ENCODE measurements at places on chromosomes 7 and 10.

GRCh38 chr10:24201503-24202180 is 7.3 kb upstream of the KIAA1217 start:
- no peak for DNase-seq

- no peak for DNase-seq
Observed at GRCh38 chr10:9900751-9901150, 1116.9 kb upstream of the CELF2 start.

- no peak for DNase-seq
Observed at GRCh38 chr10:52208365-52208764, 105.7 kb upstream of the DKK1 start.

- no peak for DNase-seq
Observed at GRCh38 chr7:144824360-144824759, 11.5 kb downstream of the TPK1 start.

DNA sequence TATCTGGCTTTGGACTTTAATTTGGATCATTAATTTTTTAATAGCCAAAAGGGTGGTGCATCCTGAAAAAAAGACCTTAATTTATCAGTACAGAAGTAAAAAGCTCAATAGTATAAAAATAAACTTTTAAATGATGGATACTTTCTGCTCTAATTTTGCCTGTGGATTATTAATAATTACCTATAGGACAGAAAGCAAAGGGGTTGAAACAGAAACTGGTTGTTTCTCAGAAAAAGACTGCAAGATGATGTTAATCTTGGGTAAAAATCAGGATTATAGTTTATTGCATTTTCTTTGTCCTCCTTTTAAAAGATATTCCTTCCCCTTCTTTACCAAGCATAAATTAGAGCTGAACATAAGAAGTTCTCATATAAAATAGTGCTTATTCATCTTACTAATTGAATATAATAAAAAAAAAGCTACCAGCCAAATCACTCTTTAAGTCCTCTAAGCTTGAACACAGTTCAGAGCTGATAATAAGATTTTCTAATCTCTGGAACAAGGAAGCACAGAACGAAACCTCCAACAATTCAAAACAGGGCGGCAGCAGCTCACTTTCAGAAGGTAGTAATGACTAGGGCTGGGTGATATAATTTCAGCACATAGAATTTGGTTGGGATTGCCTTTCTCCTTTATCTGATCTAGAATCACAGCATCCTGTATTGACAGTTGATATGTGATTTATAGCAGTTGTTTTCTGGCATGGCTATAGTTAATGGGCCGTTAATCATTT is 8.1 kb upstream of the GPR85 start:
- no peak for DNase-seq

DNA sequence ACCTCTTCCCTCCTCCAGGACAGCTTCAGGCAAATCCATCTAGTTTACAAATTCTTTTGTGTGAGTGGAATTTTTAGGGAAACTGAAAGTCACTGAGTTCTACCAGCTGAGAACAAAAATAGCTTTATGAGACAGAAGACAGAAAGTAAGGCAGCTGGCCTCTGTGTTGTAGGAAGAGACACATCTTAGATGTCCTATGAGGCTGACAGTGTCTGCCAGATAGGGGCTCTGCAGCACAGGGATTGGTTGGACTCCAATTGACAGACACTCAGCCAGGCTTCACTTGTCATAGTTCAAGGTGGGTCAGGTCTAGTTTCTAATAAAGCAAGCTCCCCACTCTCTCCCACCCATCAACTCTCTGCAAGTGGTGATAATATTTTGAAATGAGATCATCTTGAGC is 574.9 kb downstream of the CCSER2 start:
- no peak for DNase-seq

DNA sequence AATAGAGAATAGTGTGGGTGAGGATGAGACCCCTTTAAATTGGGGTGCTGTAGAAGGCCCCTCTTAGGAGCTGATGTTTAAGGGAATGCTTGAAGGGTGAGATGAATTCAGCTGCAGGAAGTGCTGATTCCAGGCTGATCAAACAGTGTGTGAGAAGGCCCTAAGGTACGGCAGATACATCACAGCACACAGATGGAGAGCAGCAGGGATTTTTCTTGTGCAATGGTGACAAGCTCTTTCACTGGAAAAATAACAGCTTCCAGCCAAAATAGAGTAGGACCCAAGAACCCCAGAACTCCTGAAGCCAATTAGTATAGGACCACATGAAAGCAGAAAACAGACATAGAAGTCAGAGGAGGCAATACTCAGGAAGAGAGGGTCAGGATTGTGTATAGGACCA is 296.9 kb downstream of the ADRA2A start:
- DNase-seq, result no peak

DNA sequence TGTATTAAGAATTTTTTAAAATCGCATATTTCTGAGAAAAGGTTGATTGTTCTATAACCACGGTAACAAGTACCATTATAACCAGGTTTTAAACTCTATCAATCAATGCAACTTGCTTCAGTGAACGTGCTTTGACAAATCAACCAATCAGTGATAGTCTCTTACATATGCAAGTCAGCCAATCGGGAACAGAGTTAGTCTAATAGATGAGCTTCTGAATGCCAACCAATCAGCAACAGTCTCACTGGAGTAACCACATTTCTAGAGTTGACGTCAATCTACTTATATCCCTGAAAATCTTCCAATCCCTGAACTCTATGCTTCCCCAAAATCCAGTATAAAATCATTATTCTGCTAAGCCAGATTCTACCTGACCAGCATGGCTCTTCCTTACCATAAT is 44.7 kb upstream of the TRUB1 start:
- no peak for DNase-seq

DNA sequence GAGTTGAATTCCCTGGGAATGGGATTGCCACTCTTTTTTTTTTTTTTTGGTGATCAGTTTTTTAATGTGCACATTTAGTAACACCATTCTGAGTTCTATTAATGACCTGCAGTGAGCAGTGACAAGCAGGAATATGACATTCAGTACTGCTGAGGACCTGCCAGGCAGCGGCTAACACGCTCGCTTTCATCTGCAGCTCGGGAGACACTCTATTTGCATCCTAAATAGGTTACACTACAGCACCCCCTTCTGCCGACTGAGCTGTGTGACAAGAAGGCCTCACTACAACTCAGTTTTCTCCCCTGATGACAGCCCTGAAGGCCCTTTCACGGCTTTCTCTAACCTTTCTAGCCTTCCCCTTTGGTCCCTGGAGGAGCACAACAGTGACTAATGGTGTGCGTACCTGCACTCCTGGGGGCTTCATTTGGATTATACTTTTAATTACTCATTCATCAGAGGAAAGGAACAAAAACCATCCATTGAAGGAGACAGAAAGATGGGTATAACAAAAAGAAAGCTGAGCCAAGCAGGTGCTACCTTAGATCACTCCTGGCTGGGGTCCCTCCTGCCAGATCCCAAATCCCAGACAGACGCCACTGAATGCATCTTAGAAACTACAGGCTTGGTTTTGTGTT is 872.4 kb downstream of the LRMDA start:
- peak; percentile 63 for DNase-seq

DNA sequence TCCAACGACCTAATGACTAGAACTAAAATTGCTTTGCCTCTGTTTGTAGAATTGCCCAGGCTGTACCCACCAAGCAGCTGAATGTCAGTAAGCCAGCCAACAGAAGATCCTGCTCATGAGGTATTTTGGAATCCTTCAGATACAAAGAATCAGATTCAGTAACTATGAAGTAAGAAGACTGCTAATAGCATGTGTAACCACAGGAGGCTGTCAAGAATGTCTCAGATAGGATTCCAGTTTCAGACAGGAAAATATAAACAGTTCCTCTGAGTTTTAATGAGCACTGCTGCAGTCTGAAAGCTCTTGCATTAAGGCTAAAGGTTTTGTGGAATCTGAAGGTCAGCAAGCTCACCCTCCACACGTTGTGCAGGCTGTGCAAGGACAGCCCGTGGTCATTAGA is 112.6 kb upstream of the ADAM12 start:
- no peak for DNase-seq

DNA sequence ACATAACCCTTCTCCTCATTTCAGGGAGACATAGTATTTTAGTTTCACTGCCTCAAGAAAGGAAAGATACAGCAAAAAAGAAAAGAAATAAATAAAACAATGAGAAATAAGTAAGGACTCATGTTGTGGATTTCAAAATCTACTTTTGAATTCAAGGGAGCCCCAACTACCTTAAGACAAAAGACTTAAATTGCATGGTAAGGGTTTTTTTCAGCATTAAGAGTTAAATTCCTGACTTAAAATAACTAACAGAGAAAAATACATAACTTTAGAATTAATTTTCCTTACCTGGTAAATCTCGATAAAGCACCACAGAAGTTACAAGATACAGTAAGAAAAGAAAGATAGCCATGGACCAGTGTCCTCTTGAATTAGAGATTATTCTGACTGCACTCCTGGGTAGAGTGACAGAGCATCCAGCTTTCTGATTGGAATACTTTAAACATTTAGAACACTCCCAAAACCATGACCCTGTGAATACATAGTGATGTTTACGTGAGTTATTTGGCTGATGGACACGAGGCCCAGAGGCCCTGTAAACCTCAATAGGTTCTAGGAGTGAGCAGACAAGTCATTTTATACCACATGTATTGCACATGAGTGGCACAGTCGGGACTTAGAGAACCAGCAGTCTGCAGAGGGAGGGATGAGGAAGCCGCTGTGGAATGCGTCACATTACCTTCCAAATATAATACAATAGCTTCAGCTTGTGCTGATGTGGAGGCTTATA is 292.5 kb upstream of the SEMA3C start:
- no peak for DNase-seq

DNA sequence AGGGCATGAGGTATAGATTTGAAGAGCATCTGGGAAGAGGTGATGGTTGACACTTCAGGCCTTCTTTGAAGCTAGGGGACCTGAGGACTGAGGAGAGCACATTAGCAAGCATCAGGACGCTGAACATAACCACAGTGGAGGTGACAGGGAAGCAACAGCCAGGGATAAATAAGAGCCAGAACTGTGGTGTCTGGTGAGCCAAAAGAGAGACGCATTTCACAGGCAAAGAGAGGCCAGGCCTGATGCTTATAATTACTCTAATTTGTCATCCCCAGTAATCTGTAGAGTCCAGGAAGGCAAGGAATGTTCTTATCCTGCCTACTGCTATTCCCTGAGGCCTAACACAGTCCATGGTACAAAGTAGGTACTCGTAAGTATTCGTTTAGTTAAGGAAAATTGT is 10.4 kb upstream of the FAS start:
- DNase-seq, result no peak

- no peak for DNase-seq
Observed at GRCh38 chr7:102101926-102102325, 184.7 kb upstream of the SH2B2 start.

- no peak for DNase-seq
Observed at GRCh38 chr10:70162151-70162891, 8.0 kb downstream of the SAR1A start.

- no peak for DNase-seq
Observed at GRCh38 chr10:58291538-58292174, 22.7 kb downstream of the CISD1 start.

DNA sequence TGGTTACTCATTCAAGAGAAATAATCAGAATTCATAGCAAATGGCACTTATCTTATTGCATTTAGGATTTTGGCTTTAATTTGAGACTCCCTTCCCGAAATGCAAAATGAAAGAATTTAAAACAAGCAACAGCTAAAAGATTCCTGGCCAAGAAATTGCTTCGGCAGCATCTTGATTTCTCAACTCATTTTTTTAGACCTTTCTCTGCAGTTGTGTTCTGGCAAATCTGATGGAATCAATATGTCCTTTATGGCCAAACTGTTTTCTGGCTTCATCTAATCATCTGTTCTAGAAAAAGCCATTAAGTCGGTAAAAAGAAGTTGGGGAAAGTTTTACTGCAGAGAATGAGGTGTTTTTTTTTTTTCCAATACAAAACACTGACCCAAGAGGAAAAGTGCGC is 172.1 kb downstream of the SLC16A9 start:
- DNase-seq, result no peak

DNA sequence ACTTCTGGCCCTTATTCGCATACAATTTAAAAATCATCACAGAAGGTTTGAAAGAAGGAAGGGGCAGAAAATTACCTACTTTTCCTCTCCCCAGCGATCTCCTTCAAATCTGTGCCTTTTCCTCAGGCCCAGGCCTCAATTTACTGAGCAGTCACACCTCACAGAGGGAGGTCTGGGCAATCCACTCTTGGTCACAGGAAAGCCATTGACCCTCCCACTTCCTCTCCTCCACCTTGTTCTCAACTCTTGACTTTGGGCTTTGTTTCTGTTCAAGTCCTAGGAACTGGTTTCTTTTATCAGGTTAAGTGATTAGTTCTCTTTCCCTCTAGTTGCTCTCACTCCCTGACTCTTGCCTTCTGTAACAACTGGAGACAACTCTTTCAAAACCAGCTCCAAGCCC is 37.0 kb upstream of the ATRNL1 start:
- DNase-seq, result no peak

- no peak for DNase-seq
Observed at GRCh38 chr10:51918884-51919325, 219.5 kb upstream of the CSTF2T start.

GRCh38 chr7:90230834-90231233 is 14.1 kb upstream of the CFAP69 start:
- DNase-seq, result no peak

- DNase-seq, result no peak
Observed at GRCh38 chr7:2856388-2857169, 12.5 kb upstream of the GNA12 start.

GRCh38 chr7:103551016-103551415 is 105.0 kb upstream of the SLC26A5 start:
- no peak for DNase-seq

- no peak for DNase-seq
Observed at GRCh38 chr10:60952067-60952845, 8.3 kb upstream of the RHOBTB1 start.

DNA sequence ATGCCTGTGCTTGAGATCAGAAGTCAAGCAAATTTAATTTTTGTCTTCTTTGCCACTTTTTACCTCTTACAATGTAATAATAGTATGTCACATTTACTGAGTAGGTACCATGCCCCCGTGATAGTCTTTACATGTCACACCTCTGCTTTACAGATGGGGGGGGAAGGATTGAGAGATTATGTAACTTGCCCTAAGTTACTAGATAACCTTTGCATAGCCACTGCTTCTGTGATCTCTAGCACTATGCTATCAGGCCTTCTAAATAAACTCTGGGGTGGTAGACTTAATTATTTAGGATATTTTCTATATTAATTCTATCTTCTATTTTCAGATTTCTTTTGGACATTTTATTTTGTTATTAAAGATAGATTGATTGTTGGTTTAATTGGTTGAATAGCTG is 514.4 kb downstream of the SUGCT start:
- no peak for DNase-seq

- no peak for DNase-seq
Observed at GRCh38 chr10:113139699-113140098, 189.7 kb downstream of the TCF7L2 start.

GRCh38 chr10:1545524-1545923 is 191.8 kb downstream of the ADARB2 start:
- DNase-seq, result no peak

- DNase-seq, result no peak
Observed at GRCh38 chr7:21656081-21656480, 113.2 kb downstream of the DNAH11 start.

DNA sequence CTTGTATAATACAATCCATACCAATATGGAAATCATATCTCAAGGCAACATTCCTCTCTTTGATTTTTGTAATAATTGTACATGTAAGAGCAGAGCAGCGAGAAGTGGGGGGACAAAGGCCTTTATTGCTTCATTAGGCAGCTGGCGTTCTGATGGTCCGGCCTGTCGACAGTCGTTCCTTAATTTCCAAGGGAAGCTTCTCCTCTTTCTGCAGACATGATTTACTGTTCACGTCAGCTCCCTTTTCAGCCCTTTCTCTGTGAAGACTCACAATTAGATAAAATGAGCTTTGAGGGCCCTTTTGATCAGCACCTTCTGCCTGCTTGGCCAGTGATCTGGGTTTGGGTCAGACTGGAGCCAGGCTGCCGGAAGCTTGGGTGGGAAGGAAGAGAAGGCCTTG is 65.6 kb upstream of the CTBP2 start:
- DNase-seq, result no peak
